ENCODE measurements at places on chromosomes 12 and 14. TPM values are rescaled to one million over a fixed set of nuclear protein-coding genes. Genes with fewer than 3 reads are reported as not detected.

The CCDC198 gene
- total RNA-seq: not detected

The PIANP gene
- 0.20 TPM for total RNA-seq

The POTEM gene
- total RNA-seq: not detected

The VWF gene
- 729 TPM for total RNA-seq
